ENCODE measurements at places on chromosomes 1 and 21.

- DNase-seq: no peak
Measured at GRCh38 chr1:177567393-177567792, 396.6 kb downstream of the BRINP2 start.

DNA sequence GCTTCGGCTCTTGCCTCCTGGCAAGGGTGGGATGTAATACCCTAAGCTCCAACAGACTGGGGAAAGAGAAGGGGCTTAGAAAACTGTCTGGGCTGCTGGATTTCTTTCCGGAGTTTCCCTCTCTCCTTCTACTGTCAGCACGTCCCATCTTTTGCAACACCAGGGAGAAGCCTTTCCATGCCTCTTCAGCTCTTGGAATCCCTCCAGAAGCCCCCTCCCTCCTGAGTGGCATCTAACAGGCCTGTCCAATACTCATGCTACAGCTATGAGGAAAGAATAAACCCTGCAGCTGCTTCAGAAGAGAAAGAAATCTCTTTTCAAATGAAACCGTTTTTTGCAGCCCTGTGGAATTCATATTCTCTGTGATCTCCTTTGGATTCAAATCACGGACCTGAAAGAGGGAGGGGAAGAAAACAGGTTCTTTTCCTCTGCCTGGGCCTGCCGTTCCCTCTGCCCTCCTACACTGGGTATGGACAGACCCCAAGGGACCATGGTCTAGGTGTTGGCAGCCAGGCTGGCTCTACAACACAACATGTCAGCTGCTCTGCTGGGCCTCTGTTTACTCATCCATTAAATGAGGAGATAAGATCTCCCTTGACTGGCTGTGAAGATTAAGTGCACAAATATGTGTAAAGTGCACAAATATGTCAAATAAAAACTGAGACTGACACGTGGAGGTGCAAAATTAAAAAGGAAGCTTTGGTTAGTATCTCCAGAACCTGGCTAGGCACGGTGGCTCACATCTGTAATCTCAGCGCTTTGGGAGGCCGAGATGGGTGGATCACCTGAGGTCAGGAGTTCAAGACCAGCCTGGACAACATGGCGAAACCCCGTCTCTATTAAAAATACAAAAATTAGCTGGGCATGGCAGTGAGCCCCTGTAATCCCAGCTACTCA is 6.0 kb upstream of the CAPN2 start:
- DNase-seq: no peak

DNA sequence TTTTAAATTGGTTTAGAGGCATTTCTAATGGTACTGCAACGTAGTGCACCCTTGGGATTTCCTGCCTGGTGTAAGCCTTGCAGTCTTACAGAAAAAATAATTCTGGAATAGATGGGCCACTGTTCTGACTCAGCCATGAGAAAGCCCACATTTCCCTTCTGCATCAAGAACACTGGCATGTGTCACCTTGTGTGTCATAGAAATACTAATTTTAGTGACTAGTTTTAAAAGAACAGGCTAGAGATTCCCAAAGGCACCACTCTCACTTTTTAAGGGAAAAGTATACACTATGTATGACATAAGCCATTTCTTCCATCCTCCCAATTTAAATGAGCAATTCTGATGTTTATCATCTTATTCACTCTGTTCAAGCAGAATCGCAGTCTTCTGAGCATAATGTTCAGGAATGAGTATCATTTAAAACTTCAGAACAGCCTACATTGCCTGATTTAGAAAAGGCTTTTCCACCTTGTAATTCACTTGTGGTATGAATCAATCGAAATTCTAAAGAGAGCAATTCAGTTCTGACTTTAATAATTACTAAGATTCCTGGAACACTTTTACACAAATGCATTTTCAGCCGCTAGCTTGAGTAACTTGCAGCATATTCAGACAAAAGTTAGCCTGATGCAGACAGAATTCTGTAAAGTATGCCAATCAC is 18.8 kb downstream of the RGS13 start:
- no peak for DNase-seq

- no peak for DNase-seq
Measured at GRCh38 chr1:156126043-156126629, 11.6 kb downstream of the LMNA start.

DNA sequence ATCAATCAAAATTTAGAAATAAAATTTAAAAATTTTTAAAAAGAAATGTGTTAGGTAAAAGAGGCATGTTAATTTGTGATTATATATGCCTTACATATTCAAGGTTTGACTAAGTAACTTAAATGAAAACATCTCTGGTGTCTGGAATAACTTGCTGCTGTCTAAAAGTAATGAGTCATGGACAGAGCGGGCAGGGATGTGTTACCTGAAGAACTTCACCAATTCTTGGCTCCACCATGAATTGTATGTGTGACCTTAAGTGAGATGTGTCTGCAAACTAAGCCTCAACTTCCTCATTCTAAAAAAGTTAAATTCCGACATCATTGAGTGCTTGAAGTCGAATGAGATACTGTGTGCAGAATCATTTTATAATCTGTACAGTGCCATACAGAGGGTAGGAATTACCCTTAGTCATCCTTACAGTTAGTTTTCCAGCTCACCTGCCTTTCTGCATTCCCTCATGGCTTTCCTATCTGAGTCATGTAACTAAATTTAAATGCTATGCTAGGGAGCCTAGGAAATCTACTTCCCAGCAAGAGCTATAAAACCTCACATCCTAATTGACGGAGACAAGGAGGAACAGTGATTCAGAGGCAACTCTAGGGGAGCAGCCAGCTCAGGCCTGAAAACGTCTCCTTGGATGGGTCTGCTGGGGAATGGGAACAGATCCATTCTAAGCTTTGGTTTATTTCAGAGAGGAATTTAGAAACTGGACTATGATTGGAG is 100.7 kb upstream of the TSPAN2 start:
- no peak for DNase-seq

DNA sequence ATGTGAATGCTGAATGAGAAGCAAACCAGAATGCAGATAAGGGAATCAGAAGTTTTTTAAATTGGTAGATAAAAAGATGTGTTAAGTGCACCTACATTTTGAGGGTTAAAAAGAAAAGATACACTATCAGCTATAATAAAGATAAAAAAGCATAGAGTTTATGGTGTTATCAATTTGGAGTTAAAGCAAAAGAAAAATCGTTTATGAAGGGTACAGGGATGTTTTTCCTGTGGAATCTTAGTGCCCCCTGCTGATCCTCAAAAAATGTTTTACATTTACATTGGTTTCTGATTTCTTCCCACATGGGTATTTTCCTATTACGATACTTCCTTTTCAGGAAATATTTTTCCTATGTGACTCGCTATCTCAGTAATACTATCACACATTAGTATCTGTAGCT is 293.5 kb downstream of the MRPL39 start:
- DNase-seq: no peak

DNA sequence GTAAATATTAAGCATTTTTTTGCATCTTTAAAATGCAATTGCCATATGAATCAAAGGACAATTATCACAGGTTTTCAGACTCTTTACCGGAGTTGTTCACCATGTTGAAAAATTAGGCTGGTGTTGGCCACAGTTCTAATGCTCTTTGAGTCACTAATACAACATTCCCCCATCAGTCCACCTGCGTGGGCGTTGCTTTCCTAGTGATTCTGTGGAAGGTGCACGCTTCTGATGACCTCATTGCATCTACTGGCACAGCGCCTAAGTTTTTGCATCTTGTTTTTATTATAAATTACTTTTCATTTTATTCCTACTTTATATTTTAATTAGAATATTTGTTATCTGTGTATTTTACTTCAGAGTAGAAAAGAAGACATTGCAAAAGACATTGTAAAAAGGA is 4.7 kb upstream of the F5 start:
- no peak for DNase-seq

- no peak for DNase-seq
Measured at GRCh38 chr1:19356266-19356665, 44.1 kb downstream of the SLC66A1 start.

DNA sequence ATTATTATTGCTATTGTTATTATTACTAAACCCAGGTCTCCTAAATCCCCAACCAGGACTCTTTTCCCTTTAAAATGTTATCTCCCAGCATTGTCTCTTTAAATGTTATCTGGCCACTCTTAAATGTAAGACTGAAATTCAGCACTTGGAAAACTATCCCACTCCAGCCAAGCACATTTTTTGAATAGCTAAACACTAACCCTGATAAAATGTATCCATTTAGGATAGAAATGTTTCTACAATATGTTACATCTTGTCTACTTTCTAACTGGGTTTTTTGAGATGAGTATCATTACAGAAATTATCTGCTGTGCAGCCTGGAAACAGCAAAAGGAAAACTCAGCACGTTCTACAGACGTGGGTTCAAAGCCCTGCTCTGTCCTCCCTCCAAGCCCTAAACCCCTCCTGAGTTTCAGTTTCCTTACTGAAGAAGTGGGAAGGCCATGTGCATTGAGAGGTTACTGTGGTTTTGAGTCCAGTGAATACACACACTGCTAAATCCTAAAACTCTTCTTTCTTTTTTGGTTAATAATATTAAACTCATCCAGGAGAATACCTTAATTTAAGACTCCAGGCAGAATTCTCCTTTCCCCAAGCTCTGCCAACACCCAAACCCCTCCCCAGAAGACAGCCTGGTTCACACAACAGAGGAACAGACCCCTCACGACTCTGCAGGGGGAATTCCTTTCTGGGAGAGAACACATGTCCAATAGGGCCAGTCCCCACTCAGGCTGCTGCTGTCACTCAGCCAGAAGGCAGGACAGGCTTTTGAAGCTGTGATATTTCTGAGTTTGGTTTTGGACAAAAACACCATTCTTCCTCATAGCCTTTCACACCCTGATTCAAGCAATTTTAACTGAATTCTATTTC is 41.9 kb downstream of the HIVEP3 start:
- no peak for DNase-seq

DNA sequence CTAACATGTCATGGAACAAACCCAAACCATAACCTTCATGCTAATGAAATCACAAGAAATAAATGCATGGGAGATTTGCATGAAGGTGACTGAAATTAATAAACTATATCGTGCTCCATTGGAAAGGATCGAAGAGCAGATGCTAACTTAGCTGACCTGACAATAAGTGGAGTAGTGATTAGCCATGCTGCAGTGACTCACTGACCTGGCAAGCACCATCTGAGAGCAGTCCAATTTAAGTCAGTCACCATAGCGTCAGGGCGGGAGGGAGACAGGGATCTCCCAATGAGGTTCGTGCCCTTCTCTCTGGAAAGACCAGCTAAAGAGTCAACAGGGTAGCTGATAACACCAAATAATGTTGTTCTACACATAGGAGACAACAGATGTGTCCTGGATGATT is 21.5 kb downstream of the OLIG2 start:
- DNase-seq: no peak

DNA sequence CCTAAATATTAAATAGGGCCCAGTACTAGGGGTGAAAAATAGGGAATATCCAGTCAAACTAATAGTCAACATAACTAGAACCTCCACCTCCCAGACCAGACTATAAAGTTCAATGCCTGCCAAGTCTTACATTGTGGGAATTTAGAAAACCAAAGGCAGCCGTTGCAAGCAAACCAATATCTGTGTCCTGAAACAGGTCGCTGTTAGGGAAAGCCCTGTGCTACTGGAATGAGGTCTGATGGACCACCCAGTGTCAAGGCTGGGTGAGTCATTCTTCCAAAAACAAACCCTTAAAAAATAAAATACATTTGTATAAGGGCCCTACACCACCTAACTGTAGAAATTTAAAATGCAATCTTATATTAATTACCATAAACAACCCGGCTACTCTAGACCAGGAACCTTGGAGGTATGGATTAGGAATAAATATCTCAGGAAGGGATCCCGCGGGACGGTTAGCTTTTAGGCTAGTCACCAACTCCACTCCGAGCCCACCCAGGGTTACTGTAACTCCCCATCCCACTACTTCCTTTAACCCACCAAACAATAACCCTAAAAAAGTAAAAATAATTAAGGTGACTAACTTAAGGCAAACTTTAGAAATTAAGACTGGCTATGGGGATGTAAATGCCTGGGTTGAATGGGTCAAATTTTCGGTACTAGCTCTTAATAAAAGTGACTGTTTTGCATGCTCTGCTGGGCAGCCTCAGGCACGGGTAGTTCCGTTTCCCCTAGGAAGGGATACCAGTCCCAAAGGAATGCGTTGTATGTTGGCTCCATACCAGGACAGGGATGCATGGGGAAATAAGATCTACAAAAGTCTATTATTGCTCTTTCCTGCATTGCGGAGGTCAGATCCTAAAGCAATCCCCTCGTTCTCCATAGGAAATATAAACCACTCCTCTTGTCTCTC is 65.4 kb upstream of the TLR5 start:
- DNase-seq: no peak

GRCh38 chr1:246160374-246160773 is 346.7 kb downstream of the SMYD3 start:
- no peak for DNase-seq

GRCh38 chr1:241749945-241750695 is 97.9 kb upstream of the EXO1 start:
- no peak for DNase-seq

DNA sequence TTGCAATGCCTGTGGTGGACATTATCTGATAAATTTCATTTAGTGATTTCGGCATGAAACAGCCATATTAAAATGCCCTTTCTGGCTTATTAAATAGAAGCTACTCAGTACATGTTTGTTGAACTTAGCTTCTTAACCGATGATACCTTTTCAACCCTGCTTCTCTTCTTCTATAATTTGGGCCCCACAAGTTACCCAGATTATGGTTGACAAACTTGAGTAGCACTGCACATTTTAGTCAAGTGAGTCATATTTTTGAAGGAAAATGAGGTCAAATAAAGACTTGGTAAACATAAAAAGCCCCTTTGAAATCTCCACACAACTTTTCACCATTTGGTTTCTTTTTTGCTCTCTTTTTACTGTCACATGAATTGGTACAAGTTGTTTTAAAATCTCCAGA is 33.8 kb downstream of the GIPC2 start:
- DNase-seq: no peak

- DNase-seq: no peak
Measured at GRCh38 chr21:28160378-28160777, 832.3 kb downstream of the LTN1 start.

DNA sequence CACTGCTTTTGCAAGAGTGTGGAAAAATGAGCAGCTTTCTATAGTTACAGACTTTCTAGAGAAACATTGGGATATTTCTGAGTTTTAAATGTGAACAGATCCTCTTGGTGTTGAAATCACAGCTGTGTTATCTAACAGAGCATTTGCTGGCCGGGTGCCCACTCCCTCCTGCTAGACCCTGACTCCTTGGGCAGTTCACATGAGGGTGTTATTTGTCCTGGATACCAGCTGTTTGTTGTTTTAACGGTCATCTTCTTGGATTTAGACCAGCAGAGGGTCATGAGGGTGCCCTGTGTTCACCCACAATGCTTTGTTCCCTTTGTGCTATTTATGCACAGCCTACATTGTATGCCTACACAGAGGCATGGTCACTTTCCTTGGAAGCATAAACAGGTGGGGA is 67.1 kb downstream of the CENPF start:
- no peak for DNase-seq

DNA sequence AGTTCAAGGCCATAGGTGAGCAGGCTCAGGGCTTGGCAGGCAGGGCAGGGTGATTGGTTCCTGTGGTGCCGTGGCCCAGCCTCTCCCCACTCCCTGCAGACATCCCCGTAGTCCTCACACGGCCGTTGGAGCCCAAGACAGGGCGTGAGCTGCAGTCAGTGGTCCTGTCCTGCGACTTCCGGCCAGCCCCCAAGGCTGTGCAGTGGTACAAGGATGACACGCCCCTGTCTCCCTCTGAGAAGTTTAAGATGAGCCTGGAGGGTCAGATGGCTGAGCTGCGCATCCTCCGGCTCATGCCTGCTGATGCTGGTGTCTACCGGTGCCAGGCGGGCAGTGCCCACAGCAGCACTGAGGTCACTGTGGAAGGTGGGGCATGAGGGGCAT is 71.9 kb downstream of the OBSCN start:
- DNase-seq: no peak
